ENCODE measurements at places on chromosomes 3 and 15.

GRCh38 chr15:89500397-89501270, 4.3 kb upstream of the RHCG start:
- no peak for DNase-seq

DNA sequence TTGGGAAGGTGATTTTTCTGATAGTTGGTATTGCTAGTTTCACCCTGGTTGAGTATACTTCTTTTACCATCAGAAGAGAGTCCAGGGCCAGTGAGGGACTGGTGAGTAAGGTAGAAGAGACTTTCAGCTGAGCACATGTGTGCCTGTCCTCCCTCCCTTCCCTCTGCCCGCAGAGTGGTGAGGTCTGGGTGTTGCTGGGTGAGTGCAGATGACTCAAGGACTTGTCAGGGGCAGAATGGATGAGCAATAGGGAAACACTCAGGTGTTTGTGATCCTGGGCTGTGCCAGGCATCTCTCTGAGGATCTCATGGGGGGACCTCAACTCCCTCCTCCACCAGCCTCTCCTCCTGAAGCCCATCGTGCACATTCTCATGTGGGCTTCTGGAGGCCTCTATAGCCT, 76.0 kb upstream of the GSK3B start:
- DNase-seq: no peak

DNA sequence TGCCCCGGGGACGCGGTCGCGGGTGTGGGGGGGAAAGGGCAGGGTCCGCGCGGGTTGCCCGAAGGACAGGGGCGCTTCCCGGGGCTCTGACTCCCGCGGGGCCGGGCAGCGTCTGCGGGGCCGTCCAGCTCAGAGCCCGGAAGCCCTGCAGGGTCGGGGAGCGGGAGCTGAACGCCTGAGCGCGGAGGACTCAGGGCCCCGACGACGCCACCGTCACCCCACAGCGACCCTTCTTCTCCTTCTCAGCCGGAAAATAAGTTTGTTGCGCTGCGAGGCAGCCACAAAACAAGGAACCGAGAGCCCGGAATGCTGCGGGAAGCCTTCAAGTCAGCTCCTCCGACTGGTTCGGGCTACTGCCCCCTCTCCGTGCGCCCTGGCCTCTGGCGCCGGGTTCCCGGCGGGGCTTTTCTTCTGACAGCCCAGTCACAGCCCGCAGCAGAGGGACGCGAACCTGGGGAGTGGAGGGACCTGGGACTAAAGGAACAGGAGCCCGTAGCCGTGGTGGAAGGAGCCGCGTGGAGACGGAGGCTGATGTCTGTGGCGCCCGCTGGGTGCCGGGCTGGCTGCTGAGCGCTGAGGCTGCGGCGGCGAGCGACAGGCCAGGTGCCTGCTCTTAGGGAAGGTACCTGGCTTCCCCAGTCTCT, 484 bp downstream of the CNTN4 start:
- DNase-seq: no peak

- DNase-seq: no peak
Observed at GRCh38 chr3:16695710-16696109, 90.5 kb upstream of the DAZL start.

DNA sequence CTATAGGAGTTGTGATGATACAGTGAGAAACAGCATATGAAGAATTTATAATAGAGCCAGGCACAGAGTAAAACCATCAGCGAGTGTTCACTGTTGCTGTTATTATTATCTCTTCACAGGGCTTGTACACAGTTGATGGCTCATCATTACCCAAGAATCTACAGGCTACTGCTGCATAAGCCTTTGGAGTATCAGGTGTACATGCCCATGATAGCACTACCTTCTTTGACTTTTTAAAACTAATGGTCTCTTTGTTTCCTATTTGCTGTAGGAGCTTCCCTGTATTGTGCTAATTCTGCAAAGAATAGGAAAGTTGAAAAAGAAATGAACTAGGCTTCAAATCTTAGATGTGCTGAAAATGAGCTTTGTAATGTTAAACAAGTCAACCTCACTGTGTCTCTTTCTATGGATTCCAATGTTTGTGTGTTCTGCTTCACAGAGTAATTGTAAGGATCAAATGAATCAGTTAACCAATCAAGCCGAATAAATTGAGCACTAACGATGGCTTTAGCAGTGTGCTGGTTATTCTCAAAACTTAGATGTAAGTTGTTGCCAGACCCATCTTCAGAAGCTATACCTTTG, 138.8 kb downstream of the TUSC7 start:
- no peak for DNase-seq

DNA sequence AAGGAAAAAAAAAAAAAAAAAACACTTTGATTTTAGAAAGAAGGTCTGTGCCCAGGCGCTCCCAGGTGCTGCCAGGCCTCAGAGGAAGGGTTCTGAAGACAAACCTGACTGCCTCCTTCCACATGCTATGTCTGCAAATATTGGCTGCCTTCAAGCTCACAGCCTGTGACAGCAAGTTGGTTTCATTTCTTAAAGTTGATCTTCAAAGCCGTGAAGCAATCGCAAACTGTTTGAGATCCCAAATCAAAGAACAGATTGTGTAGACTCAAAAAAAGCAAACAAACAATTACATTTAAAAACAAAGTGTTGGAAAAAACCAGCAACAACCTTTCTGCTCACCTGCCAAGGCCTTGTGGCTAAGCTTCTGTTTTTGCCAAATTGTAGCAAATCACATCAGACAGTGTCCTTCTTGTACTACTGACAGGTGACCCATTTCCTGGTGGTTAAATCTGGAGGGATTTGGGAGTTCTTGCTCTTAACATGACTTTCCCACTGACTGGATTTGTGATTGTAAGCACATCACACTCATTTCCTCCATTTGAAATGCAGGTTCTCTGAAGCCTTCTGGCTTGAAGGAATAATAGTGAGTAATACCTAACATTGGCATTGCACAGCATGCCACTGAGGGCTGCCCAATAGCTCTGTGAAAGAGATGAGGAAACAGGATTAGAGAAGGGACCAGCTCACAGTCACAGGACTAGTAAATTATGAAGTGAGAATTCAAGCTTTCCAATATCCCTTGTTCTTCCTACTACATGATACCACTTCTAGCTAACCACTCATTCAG, 502.4 kb downstream of the LPP start:
- no peak for DNase-seq
